Mucosa of gallbladder (tissue), 1 donor: ENCODE measurements at places on chromosomes 3 and 15. TPM values are rescaled to one million over a fixed set of nuclear protein-coding genes. Genes with fewer than 3 reads are reported as not detected.

Gene SLC6A1
- 7.4 TPM for total RNA-seq

DNA sequence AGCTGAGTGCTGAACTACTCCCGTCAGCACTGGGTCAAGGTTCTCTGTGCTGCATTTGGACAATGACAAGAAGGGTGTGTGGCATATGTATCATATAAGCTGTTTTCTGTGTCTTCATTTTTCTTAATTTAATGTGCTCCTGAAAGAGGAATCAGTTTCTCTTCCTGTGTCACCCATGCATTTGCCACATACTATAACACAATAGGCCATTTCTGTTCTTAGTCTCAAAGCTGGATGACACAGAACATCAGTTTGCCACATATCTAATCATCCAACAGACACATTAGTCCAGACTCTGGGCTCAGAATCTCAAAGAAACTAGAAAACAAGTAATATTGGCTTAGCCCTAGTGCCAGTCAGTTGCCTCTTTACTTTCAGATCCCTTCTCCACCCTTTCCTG, 34.1 kb downstream of the CEP19 start:
- DNase-seq, result no peak

GRCh38 chr15:29682361-29682760, 139.9 kb downstream of the TJP1 start:
- DNase-seq, result no peak

DNA sequence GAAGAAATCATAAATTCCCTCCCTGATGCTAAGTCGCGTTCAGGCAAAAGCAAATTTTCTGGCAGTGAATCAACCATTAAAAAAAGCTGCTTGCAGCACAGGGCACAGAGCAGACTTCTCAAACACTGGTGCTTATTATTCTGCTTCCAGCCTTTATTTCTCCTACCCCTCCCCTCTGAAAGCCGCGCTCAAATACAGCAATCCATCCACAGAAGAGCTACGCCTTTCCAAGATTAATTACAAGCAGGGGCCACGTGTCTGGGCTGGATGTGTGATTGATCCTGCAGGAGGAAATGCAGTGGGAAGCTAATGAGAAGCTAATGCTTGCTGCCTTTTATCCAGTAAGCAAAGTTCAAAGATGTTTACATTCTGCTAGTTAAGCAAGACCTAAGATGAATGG, 134.9 kb upstream of the TOPAZ1 start:
- DNase-seq, result peak; percentile 58

DNA sequence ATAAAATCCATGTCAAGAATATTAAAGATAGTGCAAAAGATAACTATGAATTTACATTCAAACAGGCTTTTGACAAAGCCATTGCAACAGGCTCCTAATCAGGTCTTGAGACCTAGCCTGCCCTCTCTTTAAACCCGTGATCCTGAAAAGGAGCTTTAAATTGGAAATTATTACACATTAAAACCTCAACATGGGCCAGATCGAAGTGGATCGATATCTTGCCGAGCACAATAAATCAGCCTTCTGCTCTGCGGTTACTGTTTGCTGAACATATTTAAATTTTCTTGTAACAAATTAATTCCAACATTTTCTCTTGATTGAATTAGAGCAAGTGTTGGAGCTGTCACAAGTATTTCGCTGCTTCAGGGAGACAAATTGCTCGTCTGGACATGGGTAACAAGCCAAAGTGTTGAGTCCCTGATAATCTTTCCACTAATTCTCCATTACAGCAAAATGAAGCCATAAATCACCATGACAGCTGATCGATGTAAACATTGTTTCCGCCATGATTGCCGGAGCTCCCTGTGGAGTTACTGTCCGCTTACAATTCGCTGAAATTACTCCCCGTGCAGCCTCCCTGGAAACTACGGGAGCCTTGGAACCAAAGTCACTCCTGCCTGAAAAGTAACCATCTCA, 47.6 kb downstream of the SHOX2 start:
- DNase-seq, result no peak

Gene NR2E3
- total RNA-seq, result 3.0 TPM

Gene CHRNA5
- total RNA-seq, result 20.3 TPM

GRCh38 chr3:38331257-38332022, 15.1 kb upstream of the XYLB start:
- DNase-seq, result no peak

Gene WDR49
- 0.32 TPM for total RNA-seq

Gene CYP11A1
- 0.72 TPM for total RNA-seq

Gene THRB
- total RNA-seq, result 7.1 TPM

Gene HRH1
- total RNA-seq, result 5.6 TPM

Gene IQCH
- total RNA-seq, result 2.1 TPM

- no peak for DNase-seq
These were observed 170.5 kb downstream of the VPS13C start for GRCh38 chr15:61889706-61890105.

- peak; percentile 3 for DNase-seq
These were observed 76.5 kb upstream of the ALDH1A3 start for GRCh38 chr15:100803171-100803440.

Gene GOLGA6D
- 0.12 TPM for total RNA-seq

DNA sequence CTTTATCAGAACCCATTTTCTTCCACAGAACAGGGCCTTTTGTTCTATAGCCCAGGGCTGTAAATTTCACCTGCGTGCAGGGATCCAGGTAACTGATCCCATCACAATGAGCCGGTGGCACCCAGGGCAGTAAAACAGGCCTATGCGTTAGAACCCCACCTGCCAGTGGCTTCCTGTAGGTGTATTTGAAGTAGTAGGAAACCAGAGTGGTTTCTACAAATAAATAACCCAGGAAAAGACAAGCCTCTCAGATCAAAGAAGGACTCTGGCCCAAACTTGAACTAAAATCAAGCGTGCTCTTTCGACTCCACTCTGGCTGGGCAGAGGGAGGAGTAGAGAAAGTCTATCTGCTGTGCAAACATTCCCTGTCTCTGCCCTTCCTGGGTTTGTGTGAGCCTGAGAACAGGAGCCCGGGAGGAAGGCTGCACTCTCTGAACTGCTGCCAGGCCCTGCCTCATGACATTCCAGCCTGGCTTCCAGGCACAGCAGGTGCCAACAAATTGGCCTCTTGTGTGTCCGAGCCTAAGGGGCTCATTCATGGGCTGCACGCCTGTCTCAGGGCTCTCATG, 77.7 kb downstream of the CEMIP start:
- DNase-seq, result peak; percentile 88

- DNase-seq, result no peak
These were observed 63.1 kb downstream of the IFT57 start for GRCh38 chr3:108159105-108159504.

Gene CSTA
- total RNA-seq, result 3.6 TPM

GRCh38 chr15:69724333-69724732, 271.7 kb downstream of the RPLP1 start:
- no peak for DNase-seq

DNA sequence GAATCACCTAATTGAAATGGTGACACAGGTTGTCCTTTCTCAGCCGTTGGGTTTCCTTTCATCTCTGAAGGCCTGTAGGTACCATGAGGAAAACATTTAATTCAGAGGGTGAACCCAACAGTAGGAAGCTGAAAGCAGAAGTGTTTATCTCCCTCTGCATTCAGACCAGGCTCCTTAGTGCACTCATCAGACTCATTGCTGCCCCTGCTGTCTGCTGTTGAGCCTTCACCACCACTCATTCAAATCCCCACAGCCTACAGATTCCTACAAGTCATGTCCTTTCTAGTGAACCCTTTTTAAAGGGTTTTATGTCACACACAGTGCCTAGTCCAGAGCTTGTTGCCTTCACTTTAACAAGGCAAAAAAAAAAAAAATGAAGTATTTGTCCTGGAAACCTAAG, 13.4 kb downstream of the WDR48 start:
- no peak for DNase-seq

- no peak for DNase-seq
These were observed 35.0 kb upstream of the NEDD4 start for GRCh38 chr15:56028430-56028829.

GRCh38 chr3:110301781-110302180, 769.8 kb upstream of the NECTIN3 start:
- no peak for DNase-seq

GRCh38 chr3:8286086-8286485, 215.5 kb upstream of the LMCD1 start:
- no peak for DNase-seq

GRCh38 chr15:54810031-54810430, 386.7 kb downstream of the RSL24D1 start:
- DNase-seq, result no peak

Gene TICRR
- 0.37 TPM for total RNA-seq

Gene ATP8B4
- 15.8 TPM for total RNA-seq

GRCh38 chr3:133756716-133757694, 10.8 kb downstream of the TF start:
- no peak for DNase-seq

DNA sequence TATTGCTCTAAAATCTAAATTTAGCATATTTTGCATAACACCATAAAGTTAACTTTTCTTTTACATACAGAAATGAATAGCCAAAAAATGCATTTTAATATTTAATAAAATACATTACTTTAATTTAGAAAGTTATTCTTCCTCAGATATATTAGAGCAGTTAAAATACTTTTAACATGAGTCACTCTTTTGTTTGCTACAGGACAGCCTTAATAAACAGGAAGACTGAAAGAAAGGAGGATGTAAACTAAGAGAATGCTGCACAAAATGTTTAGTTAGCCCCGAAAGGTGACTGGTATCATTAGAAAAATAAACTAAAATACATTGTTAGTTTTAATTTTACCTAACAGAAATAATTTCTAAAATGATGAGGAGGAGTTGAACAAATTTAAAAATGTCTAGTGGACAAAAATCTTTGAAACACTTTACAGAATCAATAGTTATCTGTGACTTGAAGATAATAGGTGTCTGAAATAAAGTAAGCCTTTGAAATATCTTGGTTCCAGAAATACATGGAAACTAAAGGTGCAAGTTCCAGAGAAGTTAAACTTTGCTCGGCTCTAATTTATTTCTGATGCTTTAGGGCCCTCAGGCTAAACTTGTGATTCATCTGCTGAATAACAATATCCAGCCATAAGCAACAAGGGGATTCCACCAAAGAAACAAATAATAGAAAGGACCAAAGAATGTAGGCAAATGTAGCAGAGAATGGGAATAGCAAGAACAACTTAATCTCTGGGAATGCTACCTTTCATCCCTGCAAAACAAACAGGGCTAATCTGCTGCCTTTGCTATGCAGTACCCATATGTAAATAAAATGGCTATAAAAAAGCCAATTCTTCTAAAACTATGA, 138.3 kb upstream of the UBP1 start:
- DNase-seq, result no peak

Gene RETNLB
- not detected for total RNA-seq

GRCh38 chr3:176262071-176262470, 935.2 kb downstream of the TBL1XR1 start:
- DNase-seq, result no peak

- DNase-seq, result no peak
These were observed 56.6 kb upstream of the ADPGK start for GRCh38 chr15:72840114-72840513.

- no peak for DNase-seq
These were observed 524.9 kb upstream of the PROK2 start for GRCh38 chr3:72309661-72310418.

GRCh38 chr15:83092309-83092976, 15.0 kb upstream of the TM6SF1 start:
- DNase-seq, result peak; percentile 44

- DNase-seq, result peak; percentile 98
These were observed 90.9 kb upstream of the CHD2 start for GRCh38 chr15:92809064-92809879.

Gene KBTBD12
- 2.1 TPM for total RNA-seq

DNA sequence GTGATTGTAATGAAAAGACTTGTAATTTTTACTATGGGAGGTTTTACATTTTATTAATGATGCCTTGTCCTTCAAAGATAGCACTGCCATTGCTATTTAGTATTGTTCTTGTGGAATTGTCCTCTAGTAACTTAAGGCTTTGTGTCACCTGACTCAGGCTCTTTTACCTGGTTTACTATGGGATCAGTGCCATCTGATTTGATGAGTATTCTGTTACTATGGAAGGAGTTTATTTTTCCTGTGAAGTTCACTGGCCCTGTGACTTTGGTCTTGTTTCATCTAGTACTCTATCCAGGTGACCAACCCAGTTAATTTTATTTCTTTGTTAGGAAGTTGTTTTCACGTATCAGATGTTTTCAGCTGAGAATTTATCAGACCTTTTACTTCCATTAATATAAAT, 9.0 kb downstream of the MORF4L1 start:
- DNase-seq, result no peak

DNA sequence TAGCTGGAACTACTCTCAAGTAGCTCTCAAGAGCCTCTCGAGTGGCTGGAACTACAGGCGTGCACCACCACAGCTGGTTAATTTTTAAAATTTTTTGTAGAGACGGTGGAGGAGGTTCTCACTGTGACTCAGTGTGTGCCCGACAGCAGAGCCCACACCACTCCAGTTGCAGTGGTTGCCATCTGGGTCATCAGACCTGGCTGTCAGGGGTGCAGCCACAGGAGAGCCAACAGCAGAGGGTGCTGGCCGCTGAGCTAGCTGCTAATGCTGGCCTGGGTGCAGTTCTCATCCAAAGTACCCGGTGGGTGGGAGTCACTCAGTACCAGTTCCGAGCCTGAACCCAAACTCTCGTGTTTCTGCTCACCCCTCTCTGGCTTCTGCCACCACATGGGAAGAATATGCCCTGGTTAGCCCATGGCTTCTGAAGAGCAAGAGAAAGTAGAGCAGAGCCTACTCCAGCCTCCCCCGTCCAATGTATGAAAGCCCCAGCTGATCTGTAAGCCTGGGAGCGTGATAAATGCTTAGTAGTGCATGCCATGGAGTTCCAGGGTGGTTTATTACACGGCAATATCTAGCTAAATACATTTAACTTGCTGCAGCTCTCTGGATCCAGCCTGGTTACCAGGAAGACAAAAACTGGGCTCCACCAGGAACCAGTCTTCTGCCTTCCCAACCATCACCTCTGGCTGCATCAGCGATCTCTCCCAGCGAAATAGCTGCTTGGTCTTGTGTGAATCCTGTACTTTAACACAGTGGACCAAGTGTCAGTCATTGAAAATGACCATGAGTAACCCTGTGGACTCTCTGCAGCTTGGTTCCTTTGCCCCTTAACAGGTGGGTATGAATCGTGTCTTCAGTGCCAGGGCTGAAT, 17.1 kb downstream of the UMPS start:
- no peak for DNase-seq

- no peak for DNase-seq
These were observed 69.4 kb downstream of the FEM1B start for GRCh38 chr15:68346979-68347378.

GRCh38 chr15:101093958-101094357, 157.9 kb downstream of the CHSY1 start:
- no peak for DNase-seq

GRCh38 chr3:30607032-30607833, 832 bp downstream of the TGFBR2 start:
- peak; percentile 76 for DNase-seq

- DNase-seq, result no peak
These were observed 197.3 kb upstream of the LINGO1 start for GRCh38 chr15:77830051-77830468.

GRCh38 chr3:108623504-108623903, 34.0 kb downstream of the DZIP3 start:
- no peak for DNase-seq

DNA sequence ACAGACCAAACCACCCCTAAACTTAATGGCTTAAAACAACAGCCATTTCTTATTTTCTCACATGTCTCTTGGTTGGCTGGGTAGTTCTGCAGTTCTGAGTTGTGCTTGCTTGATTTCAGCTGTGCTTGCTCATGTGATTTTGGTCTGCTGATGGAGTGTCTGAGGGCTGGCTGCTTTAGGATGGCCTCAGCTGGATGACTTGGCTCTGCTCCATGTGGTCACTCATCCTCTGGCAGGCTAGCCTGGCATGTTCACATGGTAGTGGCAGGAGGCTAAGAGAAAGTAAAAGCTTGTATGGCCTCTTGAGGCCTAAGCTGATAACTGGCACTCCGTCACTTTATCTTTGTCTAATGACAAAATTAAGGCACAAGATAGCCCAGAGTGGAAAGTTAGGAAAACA, 4.1 kb downstream of the SV2B start:
- DNase-seq, result no peak
